Cardiac muscle cell (in vitro differentiated cells and primary cell): ENCODE measurements at places on chromosomes 5 and 9. TPM values are rescaled to one million over a fixed set of nuclear protein-coding genes. Genes with fewer than 3 reads are reported as not detected.
A peak's percentile ranks its signal among the peaks of the same experiment; 100 is the strongest.

The TMEM252 gene
- polyA plus RNA-seq: 0.76 TPM in 1 of 2 replicates, not detected in the other

GRCh38 chr5:93567424-93567823 is 13.6 kb downstream of the NR2F1-AS1 start:
- DNase-seq: no peak

DNA sequence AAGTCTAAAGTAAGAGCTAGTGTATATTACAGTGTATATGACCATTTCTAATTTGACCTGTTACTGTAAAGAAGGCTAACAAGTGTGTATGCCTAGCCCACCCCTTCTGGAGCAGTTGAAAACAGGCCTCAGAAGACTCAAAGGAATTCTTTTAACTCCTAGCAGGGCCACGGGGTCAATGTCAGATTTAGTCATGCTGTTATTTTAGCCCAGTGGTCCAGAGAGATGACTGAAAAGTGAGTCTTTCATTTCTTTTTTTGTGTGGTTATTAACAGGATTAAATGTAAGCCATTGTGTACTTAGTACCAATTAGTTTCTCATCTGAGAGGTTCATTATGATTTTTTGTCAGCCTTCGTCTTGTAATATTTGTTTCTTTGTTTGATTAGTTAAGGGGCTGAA is 24.4 kb downstream of the ZCCHC7 start:
- DNase-seq: peak; percentile 73

DNA sequence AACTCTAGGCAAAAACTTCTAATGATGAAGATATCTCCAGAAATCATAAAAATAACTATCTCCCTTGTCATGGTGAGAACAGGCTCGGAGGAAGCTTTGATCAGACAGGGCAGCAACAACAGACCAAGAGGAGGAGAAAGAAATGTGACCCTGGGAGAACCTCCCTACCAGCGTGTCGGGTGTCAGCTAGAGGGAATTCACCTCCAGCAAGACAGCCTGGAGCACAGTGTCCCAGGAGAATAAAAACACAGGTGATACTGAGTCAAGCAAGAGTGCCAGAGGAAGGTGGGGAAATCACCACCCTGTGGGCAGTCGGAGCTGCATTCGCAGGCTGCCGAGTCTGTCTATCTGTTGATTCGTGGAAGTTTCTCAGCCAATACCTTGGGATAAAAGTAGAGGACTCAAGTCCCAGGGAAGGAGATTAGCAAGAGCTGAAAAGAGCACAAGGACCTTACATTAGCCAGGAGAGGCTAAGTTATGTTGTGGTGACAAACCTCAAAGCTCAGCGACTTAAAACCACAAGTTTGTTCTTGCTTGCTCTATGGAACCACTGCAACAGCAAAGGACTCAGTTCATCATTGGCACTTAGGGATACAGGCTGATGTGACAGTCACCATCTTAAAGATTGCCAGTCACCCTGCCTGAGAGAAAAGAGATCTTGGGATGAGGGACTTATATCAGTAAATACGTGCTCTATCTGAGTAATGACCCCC is 598.3 kb downstream of the CCDC171 start:
- no peak for DNase-seq

DNA sequence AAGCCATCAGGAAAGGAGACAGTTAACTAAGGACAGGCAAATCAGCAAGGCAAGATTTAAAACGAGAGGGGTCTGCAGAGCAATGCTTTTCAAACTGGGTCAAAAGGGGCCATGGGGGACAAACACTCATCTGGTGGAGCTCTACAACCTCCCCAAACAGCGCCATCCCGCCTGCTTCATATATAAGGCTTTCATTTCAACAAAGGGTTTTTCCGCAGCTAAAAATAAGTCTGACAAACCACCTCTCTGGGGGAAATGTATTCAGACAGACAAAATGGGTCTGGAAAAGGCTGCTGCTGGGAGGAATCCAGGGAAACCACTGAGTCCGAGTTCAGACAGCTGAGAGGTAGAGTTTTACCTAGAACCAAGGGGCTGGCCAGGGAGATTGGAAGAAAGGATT is 8.3 kb upstream of the SEPTIN8 start:
- DNase-seq: peak; percentile 20

GRCh38 chr5:95609711-95610110 is 10.2 kb upstream of the GPR150 start:
- no peak for DNase-seq

- DNase-seq: peak; percentile 27
Observed at GRCh38 chr5:154755361-154756008, at the start of gene LARP1. TSS of gene LARP1 (plus strand) at chr5:154755377. CDS start at chr5:154755758, 381 bp downstream.

DNA sequence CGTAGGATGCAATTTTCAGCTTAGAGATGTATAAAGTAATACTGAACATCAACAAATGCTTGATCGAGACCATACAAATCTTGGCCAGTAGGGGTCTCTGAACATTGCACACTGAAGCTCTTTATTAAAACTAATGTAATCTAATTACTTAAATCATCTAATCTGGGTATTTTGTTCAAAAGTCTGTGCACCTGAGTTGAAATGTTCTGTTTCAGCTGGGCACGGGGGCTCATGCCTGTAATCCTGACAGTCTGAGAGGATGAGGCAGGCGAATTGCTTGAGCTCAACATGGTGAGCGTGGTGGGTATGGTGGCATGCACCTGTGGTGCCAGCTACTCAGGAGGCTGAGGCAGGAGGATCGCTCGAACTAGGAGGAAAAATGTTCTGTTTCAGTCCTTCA is 41.0 kb downstream of the ESM1 start:
- peak; percentile 17 for DNase-seq
